ENCODE measurements at places on chromosomes 16 and 17.
A peak's percentile ranks its signal among the peaks of the same experiment; 100 is the strongest.

DNA sequence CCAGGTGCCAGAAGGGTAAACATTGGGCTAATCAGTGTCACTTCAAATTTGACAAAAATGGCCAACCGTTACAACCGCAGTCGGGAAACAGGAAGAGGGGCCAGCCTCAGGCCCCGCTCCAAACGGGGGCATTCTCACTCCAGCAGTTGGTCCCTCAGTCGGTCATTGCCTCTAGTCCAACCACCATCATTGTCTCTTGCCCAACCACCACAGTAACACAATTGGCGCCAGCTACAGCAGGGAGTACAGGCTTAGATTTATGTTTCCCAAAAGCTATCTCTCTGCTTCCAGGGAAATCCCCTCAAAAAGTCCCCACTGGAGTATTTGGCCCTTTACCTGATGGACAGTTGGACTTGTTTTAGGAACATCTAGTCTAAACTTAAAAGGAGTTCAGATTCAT, 20.3 kb downstream of the ALOX15B start:
- no peak for DNase-seq

DNA sequence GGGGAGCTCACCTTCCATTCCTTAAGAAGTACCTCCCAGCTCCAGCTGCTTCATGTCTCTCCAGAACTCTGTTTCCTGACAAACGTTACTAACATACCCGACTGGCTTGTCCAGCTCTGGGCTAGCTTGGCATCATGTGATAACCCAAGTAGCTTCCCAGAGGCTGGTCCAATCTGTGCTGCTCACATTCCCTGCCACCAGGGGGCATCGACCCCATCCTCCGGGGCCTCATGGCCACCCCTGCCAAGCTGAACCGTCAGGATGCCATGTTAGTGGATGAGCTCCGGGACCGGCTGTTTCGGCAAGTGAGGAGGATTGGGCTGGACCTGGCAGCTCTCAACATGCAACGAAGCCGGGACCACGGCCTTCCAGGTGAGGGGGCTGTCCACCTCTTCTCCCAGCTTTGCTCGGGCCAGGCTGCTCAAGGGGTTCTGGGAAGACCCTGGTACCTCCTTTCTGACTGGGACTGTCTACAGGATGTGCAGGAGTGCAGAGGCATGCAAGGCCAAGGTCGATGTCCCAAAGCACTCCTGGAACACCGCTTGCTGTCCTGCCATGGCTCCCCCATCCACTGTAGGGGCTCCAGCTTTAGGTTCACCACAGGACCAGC, 7.6 kb downstream of the EPX start:
- DNase-seq, result peak; percentile 36

DNA sequence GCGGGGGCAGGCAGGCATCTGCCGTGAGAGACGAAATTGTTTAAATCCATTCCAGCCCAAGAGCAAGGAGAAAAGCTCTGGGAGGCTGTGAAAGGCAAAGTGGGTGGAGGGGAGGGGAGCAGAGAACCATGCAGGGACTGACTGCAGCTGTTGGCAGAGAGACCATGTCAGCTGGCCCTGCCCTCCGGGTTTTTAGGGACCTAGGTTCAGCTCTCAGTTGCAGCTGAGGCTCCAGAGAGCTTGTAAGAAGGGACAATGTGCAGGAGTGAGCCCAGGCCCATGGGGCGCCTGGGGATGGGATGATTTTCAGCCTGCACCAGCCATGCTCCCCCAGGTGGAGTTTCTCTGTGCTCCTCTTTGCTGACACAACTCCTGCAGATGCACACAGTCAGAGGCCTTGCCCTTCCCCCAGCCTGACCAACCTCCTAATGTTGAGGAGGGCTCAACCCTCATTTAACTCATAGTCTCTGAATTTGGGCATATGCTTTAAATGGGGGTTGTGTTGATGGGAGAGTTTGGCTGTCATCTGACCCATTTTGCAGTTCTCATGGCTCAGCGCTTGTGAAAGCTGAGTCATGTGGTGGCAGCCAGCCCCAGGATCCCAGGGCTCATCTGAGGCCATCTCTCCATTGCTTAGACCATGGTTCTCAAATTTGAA, 70.9 kb downstream of the PLXDC1 start:
- DNase-seq, result peak; percentile 59

GRCh38 chr16:65932350-65933072, 434.0 kb upstream of the CDH5 start:
- peak; percentile 12 for DNase-seq

DNA sequence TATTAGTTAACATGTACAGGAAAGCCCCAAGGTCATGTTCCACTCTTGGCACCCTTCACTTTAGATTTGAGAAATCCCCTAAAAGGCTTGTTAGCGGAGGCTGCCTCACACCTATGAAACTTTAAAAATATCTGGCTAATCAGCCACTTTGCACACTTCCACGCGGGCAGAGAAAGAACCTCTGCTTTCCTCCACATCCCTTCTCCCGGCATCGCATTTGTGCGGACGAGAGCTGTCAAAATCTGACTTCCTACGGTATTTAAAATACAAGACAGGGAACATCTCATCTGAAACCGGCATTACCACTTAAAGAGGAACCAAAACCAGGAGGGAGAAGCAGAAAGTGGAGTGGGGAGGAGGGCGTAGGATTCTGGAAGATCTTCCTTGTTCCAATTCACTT, 422.3 kb downstream of the TMEM114 start:
- no peak for DNase-seq

DNA sequence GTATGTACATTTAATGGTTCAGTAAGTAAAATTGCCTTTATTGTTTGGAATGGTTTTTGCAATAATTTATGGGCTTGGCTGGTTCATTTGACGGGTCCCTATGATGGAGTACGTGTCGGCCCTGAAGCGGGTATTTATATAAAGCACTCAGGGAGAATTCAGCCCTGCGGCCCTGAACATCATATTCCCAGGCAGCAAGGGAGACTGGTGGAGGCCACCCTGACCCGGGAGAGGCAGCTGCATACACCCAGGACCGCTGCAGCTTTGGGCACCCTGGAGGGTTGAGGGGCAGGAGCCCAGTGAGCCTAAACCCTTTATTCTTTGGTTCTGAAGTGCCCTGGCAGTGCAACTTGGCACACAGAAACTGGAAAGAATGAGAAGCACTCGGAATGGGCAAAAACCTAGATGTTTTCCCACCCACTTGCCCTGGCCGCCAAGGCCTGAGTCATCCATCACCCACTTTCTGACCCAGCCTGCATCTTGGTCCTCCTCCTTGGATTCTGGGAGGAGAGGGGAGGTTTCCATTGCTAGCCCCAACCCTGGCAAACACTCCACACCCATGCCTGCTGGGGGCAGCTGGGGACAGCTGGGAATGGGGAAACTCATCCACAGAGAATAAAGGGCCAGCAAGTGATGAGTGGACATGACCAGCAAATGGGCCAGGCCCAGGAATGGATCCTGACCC, 162.2 kb upstream of the TNRC6C start:
- no peak for DNase-seq

- DNase-seq, result no peak
These were observed 8.2 kb upstream of the STH start for GRCh38 chr17:45990886-45991285.

- no peak for DNase-seq
These were observed 11.9 kb downstream of the MCRIP1 start for GRCh38 chr17:81821147-81821546.

- DNase-seq, result no peak
These were observed 7.6 kb downstream of the RHBDF2 start for GRCh38 chr17:76493505-76494167.

GRCh38 chr16:50519001-50519400, 29.2 kb upstream of the NKD1 start:
- DNase-seq, result no peak

DNA sequence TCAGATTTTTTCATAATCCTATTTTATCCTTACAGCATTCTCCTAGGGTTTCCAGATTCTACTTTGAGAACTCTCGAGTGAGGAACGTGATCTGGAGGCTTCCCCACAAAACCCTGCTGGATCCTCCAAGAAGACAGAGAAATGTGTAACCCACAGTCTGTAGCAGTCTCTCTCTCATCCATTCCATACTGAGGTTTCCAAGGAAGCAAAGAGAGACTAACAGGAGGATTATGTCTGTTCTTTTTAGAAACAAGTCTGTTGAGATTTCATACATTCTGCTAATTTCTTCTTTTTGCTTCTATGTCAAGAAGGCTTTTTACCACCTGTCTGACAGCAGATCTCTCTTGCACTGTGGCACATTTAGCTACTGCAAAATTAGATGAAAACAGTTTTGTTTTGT, 18.8 kb downstream of the TMIGD1 start:
- DNase-seq, result no peak

DNA sequence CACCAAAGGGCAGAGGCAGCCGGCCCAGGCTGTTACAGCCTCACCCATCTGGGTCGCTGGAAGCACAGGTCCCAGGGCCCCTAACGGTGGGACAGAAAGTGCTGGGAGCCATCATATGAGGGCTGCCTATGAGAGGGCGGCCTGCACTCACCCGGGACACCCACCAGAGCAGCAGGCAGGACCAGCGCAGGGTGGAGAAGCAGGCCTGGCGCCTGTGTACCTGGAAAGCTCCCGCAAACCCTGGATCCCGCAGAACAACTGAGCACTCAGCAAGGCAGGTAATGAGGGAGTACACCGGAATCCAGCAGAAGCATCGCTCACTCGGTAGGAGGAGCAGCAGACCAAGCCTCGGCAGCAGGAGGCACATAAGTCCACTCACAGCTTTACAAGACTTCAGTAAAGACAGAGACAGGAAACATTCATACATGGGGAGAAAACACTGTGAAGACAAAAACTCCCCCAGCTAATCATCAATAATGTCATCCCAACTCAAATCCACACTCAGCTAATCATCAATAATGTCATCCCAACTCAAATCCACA, 31.5 kb upstream of the C16orf95 start:
- DNase-seq, result no peak

- DNase-seq, result no peak
These were observed 14.1 kb downstream of the TMC5 start for GRCh38 chr16:19431636-19432340.

- DNase-seq, result no peak
These were observed 1.4 kb upstream of the TSPOAP1 start for GRCh38 chr17:58329810-58330537.

DNA sequence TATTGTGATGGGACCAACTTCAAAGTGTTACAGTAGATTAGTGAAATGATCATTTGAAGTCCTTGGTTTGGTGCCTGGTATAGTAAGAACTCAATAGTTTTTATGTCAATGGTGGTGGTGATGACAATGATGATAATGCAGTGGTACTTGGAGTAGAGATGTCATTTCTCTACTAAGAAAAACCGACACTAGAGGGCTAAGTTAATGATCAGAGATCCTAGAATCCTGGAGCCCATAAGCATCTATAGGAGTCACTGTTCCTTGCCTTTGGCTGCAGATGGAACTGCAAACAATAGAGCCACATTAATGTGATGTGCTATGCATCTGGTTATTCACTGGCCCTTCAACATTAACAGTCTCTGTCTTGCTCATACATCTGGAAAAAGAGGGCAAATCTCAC, 103.8 kb downstream of the ANKFN1 start:
- DNase-seq, result no peak

GRCh38 chr16:11258553-11259492, 2.8 kb upstream of the SOCS1 start:
- no peak for DNase-seq

GRCh38 chr16:20300312-20301097, 26.8 kb downstream of the GP2 start:
- peak; percentile 27 for DNase-seq

GRCh38 chr16:67268136-67268579, 11.2 kb upstream of the PLEKHG4 start:
- DNase-seq, result peak; percentile 82

DNA sequence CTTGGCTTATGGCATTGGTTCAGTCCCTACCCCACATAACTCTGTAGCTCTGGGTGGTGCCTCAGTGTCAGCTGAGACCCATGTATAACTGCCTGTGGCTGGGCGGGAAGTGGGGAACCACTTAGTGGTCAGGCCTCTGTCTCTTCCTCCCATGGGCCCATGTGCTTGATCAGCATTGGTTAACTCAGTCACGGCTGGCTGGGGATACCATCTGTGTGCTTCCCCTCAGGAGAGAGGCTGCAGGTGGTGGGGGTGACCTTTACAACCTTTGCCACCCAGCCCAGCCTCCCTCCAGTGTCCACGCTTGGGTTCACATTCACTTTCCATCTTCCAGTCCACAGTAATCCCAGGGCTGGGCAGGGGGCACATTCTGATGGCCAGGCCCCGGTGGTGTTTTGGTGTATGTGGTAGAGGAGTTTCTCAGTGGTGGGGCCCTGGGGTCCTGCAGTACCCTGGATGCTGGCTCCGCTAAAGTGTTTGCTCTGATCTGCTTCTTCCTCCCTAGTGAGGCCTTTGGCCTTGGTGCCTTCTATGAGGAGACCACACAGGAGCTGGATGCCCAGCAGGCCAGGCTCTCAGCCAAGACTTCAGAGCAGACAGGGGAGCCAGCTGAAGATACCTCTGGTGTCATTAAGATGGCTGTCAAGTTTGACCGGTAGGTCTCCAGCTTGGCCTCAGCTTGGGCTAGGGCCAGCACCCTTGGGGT, 10.2 kb upstream of the NFATC3 start:
- no peak for DNase-seq

DNA sequence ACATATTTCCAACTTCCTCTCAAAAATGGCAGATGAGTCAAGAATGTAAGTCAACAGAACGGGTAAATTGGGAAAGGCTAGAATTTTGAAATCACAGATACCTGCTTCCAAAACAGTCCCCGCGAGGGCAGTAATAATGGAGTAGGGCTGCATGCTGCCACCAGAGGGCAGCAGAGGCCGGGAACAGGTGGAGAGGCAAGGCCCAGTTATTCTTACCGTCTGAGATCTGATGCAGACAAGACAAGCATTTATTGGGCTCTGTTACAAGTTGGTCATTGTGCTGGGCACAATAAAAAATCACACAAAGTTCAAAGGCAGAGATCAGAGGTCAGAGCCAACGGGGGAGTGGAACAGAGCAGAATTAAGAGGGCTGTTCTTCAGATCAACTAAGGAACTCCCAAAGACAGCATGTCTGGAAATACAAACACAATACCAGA, 8.8 kb upstream of the MLKL start:
- DNase-seq, result peak; percentile 56

GRCh38 chr17:4938688-4939545, 929 bp downstream of the SLC25A11 start:
- no peak for DNase-seq

GRCh38 chr17:40432864-40433528, 10.3 kb upstream of the IGFBP4 start:
- DNase-seq, result peak; percentile 67

DNA sequence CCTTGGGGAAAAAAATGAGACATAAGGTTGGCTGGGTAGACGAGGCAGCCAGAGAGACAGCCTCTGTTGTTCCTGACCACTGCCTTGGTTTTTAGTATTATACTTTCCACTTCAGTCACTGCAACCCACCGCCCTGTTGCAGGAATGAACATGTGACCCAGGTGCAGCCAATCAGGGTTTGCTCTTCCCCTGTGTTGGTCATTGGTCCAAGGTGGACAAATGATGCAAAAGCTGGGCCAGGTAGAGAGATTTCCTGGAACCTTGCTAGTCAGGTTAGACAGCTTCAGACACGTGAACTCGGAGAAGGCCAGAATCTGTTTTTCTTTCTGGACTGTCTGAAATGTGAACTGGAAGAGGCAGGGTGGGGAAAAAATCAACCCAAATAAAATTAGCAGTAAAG, 452.4 kb upstream of the RBFOX1 start:
- no peak for DNase-seq
